ENCODE measurements at places on chromosomes 2 and 18. TPM values are rescaled to one million over a fixed set of nuclear protein-coding genes. Genes with fewer than 3 reads are reported as not detected.

- no peak for DNase-seq
Observed at GRCh38 chr2:196808083-196808665, 981 bp downstream of the C2orf66 start.

DNA sequence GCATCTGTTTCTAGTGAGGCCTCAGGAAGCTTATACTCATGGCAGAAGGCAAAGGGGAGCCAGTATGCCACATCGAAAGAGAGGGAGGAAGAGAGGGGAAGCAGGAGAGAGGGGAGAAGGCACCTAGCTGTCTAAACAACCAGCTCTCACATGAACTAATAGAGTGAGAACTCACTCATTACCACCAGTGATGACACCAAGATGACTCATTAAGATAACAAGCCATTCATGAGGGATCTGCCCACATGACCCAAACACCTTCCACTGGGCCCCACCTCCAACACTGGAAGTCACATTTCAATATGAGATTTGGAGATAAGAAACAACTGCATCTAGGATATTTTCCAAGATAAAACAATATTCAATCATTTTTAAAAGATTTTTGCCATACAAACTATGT is 753.9 kb upstream of the ZEB2 start:
- no peak for DNase-seq

The SLC8A1 gene
- 17.5 TPM for total RNA-seq

- DNase-seq, result no peak
Observed at GRCh38 chr18:53935803-53936202, 288.7 kb downstream of the MBD2 start.

DNA sequence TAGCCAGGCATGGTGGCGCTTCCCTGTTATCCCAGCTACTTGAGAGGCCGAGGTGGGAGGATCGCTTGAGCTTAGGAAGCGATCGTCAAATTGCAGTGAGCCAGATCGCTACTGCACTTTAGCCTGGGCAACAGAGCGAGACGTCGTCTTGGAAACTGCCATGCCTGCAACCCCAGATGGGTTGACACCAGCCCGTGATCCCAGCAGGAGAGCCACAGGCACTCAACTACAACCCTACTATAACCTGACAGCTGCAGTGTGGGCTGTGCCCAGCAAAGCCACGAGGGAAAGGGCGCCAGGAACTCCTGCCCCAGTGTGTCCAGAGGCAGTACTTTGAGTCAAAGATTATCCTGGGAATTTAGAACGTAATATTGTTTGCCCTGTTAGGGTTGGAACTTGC is 85.6 kb downstream of the SS18 start:
- DNase-seq, result no peak

DNA sequence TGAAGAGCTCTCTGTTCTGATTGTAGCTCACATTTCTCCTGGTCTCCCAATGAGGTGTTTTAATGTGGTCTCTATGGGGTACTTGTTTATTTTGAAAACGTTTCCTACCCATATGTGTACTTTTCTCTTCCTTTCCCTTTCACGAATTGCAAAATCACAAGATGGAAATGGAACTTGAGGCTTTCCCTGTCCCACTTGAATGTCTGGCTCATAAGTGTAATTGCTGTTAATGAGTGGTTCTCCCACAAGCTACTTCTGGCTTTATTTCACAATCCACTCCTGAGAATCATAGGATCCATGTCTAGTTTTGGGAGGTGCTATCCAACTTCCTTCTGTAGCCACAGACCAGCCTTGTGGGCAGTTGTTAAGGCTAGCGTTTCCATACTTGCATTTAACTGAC is 81.1 kb upstream of the CAVIN2 start:
- no peak for DNase-seq

The DNAJC5G gene
- not detected for total RNA-seq

The VIL1 gene
- total RNA-seq, result not detected

- DNase-seq, result peak; percentile 51
Observed at GRCh38 chr2:239882331-239882732, 142.8 kb downstream of the NDUFA10 start.

DNA sequence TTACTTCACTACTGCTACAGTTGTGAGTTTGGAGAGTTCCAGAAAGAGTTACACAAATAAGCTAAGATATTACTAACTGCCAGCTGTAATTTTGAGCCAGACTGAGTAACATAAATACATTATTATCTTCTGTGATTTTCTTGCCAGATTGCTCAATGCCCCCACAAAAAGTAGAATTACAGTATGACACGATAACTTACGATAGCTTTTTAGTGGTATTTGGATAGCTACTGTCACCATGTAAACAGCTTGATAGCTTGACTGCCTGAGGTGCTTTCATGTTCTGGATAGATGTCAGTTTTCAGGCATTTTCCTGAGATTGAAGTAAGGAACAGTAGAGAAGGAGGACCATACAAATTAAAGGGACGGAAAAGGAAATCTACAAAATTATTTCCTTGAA is 533.3 kb downstream of the SOCS6 start:
- no peak for DNase-seq

The ST8SIA3 gene
- total RNA-seq, result not detected

The ANKRD30B gene
- 0.36 TPM for total RNA-seq

DNA sequence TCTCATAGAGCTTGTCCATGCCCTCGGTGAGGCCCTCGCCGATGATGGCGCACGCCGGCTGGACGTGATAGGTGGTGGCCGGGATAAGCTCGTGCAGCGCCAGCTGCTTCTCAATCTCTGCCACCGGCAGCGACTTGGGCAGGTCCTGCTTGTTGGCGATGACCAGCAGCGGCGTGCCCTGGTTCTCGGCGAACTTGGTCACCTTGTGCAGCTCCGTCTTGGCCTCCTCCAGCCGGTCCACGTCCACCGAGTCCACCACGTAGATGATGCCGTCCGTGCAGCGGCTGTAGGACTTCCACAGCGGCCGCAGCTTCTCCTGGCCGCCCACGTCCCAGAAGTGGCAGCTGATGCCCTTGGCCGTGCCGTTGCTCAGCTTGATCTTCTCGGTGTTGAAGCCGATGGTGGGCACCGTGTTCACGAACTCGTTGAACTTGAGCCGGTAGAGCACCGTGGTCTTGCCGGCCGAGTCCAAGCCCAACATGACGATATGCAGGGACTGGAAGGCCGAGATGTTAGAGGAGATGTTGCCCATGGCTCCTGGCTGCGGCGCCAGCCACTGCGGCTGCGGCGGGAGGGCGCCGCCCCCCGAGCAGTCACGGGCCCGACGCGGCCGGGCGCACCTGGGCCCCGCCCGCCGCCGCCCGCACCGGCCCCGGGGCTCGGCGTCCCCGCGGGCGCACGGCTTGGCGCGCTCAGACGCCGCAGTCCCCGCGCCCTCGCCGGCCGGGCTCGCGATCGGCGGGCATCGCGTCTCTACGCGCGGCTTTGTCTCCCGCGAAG is 636 bp downstream of the ARL4C start:
- no peak for DNase-seq

The LDLRAD4 gene
- 28.1 TPM for total RNA-seq

GRCh38 chr18:32724071-32724749 is 48.6 kb downstream of the KLHL14 start:
- no peak for DNase-seq

DNA sequence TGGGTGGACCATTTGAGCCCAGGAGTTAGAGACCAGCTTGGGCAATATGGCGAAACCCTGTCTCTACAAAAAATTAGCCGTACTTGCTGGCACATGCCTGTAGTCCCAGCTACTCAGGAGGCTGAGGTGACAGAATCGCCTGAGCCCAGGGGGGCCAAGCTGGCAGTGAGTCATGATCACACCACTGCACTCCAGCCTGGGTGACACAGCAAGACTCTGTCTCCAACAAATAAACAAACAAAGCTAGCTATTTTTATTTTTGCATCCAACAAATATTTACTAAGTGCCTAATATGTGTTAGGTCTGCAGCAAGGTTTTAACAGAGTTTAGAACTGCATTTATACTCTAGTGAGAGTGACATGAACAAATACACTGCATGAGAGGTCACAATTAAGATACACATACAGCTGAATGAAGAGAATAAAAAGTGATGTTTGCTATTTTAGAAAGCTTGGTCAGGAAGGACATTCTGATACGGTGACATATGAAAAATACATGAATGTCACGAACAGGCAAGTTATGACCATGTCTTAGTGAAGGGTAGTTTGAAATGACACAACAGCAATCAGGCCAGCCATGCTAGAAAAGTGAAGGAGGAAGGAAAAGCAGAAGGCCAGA is 83.2 kb upstream of the FRZB start:
- DNase-seq, result no peak

DNA sequence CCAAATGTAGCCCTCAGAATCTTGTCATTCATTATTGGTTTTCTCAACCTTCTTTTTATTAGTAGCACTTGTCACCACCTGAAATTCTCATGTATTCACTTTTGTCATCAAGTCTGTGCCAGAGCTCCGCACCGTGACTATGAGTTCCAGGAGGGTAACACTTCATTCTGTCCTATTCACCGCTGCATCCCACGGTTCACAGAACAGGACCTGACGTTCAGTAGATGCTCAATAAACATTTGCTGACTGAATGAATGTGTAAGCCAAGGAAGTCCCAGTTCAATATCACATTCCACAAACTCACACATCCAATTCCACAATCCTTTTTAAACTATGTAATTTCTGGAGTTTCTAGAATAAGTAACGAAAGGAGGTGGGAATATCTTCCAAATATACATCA is 65.5 kb downstream of the MOGAT1 start:
- DNase-seq, result no peak

DNA sequence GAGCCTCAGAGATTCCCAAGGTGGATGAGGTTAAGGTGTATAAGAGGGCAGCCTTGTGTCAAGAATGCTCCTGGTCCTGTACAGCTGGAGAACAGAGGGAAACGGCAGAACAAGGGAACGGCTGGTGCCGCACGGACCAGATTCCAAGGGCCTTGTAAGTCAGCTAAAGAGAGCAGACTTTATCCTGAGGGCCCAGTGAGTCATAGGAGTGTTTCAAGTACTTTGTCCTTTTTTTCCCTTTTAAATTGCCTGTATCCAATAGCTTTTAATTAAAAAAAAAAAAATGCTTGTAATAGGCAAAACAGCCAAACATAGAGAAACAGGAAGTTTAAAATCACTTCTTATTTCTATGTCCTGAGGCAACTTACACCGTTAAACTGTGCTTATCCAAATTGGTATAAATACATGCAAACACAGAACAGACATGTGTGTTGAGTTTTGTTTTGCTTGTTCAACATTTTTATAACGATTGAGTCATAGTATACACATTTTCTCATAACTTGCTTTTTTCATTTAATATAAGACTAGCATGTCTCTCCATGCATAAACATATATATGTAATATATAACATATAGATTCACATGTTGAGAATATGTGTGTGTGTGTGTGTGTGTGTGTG is 42.1 kb upstream of the EVA1A start:
- no peak for DNase-seq

DNA sequence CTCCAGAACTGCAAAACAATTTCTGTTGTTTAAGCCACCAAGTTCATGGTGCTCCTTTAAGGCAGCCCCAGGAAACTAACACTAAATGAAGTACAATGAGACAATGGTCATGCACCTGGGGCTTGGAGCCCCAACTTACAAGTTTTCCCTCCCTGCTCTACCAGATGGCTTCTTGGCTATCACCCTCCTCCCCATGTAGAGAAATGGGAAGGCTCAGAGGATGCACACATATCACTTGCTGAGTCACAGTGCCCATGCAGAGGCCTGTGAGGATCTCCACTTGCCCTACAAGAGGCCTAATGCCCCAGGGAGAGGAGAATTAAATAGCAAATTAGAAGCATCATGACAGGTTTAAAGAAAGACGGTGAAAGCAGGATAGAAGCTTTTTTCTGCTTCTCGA is 270.9 kb downstream of the TTC32 start:
- no peak for DNase-seq

The RAX gene
- total RNA-seq, result not detected

The APLF gene
- 6.0 TPM for total RNA-seq

GRCh38 chr18:8623549-8624106 is 14.4 kb downstream of the RAB12 start:
- no peak for DNase-seq

- no peak for DNase-seq
Observed at GRCh38 chr2:118431997-118432396, 343.7 kb downstream of the INSIG2 start.

DNA sequence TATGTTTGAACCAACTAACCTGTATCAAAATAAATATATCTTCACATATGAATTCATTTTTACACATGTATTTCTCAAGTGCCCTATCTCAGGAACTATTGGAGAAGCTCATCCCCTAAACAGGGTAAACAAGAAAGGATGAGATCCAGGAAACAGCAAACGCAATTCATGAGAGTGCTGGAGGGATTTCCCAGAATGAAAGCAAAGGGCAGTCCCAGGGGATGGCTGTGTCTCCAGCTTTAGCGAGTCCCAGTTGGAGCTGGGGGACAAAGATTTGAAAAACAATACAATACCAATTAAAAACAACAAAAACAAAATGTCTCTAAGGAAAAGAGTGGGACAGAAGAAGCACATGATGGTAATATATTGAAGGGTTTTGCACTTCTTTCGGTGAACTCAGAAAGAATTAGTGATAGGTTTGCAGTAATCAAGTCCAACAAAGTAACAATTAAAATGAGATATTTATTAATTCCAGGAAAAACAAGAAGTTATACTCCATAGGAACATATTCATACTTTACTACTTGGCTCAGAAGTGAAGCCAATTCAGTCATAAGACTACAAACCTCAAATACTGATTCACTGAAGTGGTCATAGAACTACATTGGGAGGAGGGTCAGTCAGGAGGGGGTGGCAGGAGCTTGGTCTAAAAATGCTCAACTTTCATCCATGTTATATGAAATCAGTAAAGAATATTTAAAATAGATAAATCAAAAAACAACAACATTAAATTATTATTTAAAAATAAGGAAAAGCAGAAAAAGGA is 73.1 kb upstream of the PDE1A start:
- DNase-seq, result no peak

The PXDN gene
- 135 TPM for total RNA-seq

DNA sequence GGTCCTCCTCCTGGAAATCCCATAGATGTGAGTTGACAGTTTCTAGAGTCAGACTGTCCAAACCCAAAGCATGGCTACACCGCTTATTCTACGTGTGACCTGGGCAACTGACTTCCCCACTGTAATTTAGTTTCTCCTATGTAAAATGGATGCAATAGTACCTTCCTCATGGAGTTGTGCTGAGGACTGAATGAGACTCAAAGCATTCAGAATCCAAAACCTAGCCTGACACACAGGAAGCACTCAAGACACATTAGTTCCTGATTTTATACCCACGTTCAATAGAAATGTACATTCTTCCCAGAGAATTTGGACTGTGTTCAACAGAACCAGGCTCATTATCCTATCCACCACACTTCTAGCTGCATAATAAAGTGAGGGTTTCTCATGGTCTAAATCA is 88.8 kb downstream of the STK39 start:
- no peak for DNase-seq

DNA sequence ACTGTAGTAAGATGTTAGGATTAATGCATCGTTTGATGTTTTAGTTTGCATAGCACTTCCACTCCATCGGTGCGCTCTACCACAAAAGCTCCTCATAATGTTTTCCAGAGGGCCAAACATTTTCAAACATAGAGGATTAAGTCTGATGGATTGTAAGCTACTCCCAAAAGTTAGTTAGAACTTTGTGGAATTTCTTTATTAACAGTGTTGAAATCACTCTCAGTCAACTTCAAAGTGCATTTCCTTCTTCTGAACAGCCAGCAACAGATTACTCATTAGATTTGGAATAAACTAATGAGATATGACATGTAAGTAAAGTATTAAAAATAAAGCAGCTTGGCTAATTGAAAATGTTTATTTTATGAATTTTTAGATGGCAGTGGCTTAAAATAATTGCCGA is 30.1 kb upstream of the CTAGE1 start:
- no peak for DNase-seq

- DNase-seq, result no peak
Observed at GRCh38 chr2:14602309-14602708, 30.2 kb upstream of the LRATD1 start.
